ENCODE measurements at places on chromosomes 7 and 10.

- no peak for DNase-seq
These were observed 331.7 kb downstream of the SORCS1 start for GRCh38 chr10:106832846-106833245.

DNA sequence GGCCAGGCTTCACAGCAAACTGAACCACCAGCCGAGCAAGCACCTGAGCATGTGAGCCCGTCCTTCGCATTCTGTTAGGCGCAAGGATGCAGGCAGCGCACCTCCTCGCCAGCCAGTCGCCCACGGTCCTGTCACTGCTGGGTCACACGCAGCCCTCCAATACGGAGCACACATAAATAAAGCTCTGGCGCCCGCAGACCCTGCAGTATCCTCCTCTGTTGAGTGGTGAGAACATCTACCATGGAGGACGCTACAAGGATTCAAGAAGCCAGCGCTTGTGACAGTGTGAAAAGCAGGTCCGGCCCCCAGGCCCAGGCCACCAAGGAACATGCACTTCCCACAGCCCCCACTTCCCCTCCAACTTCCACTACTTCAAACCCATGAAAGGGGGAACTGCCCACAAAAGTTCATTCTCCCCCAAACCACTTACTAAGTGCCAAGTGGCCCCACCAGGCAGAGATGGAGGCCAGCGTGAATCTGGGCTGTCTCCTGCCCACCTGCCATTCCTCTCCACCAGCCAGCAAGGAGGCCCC lies 34.8 kb downstream of the VOPP1 start:
- DNase-seq, result no peak

DNA sequence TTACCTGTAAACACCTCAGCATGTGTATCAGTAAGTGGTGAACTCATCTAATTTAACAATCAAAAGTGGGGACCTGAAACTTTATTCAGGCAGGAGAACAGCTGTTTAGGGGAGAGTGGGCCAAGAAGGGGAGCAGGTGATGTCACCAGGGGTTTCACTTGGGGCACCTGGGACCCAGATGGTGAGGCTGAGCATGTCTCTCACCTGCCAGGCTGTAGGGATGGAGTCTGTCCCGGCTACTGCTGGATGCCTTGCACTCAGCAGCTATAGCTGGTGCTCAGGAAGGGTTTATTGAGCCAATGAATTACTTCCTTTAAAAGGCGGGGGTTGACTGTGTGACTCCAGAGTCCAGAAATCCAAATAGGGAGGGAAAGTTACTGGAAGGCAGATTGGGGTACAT lies 23.0 kb downstream of the CDH23 start:
- no peak for DNase-seq

- DNase-seq, result no peak
These were observed 198.0 kb downstream of the CAMK1D start for GRCh38 chr10:12547301-12547771.

DNA sequence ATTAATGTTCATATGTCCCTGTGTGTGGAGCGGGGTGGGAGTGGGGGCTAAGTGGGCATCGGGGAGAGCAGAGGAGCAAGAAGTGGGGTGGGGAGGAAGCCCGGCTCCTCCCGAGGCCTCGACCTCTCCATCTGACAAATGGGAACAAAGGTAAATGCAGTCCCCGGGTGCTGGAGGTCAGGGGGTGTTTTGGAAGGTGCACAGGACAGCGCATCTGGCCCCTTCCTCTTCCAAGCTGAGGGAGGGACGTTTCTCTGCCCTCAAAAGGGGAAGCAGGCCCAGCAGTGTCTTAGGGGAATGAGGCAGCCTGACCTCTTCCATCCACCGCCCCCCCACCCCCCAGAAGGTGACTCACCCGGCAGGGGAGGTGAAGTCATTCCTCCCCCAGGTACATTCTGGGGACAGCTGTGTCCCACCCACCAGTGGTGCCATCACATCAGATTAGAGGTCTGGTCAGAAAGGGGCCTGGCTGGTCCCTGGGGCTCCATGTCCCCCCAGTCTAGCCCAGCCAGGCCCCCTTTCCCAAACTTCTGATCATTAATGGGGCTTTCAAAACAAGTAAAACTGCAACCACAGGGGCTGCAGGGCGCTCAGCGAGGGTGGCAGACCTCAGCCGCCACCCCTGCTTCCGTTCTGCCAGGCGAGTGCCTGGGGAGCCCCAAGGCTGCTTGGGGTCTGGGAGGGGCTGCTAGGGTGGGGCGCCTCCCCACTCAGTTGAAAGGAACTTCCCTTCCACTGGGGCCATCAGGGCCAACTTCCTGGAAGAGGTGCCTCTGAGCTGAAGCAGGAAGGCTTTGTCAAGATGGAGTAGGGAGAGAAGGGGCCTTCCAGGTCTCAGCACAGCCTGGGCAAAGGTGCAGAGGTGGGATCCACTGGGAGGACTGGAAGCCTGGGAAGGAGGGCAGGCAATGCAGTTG lies 10.8 kb downstream of the LFNG start:
- DNase-seq, result no peak

GRCh38 chr10:93796167-93796566 lies 38.4 kb downstream of the LGI1 start:
- no peak for DNase-seq

- no peak for DNase-seq
These were observed 93.2 kb downstream of the REEP3 start for GRCh38 chr10:63614371-63614891.

Measured in NCI-H526 (cell line).